ENCODE measurements at places on chromosomes 4 and X.

DNA sequence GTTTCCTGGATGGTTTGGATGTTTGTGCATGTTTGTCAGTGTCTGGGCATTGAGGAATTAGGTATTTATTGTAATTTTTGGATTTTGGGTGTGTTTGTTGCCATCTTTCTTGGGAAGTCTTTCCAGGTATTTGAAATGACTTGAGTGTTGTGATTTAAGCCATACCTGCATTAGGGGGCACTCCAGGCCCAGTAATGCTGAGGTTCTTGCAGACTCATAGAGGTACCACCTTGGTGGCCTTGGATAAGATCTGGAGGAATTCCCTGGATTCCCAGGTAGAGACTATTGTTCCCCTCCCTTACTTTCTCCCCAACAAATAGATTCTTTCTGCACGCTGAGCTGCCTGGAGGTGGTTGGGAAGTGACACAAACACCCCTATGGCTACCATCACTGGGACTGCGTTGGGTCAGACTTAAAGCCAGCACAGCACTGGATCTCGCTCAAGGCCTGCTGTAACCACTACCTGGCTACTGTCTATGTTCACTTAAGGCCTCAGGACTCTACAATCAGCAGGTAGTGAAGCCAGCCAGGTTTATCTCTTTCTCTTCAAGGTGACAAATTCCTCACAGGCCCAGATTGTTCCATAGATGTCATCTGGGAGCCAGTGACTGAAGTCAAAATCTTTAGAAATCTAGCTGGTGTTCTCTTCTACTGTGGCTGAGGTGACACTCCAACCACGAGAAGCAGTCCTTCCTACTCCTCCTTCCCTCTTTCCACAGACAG lies 643.6 kb downstream of the PDHA2 start:
- DNase-seq = no peak

DNA sequence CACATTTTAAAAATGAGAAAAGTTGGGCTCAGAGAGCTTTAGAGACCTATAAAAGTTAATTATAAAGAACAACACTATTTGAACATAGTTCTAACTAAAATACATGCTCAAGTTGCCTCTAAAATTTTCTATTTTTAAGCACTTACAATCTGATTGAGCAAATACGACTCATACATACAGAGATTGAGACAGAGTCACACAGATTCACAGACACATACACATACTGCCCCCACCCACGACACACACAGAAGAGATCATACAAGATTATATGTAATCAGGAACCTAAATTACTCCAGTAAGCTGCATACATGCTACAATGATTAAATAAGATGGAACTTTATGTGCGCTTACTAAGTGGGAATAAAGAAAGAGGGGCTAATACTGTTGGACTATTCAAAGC lies 2.7 kb upstream of the ASB5 start:
- DNase-seq = no peak

DNA sequence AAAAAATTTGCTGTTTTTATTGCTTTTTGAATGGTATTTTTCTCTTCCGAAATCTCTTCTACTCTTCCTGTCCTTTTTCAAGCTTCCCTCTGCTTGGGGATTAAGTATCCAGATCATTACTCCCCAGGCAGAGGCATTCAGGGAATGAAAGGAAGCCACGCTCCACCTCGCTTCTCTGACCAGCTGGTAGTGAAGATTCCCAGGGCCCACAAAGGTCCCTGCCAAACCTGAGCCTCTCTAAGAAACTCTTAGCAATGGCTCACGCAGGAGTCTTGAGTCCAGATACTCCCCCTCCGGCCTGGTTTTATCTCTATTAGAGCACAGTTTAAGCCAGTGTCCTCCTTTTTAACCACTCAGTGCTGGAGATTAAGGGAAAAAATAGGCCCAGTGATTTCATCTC lies 51.4 kb upstream of the SOD3 start:
- DNase-seq = no peak

GRCh38 chr4:98657531-98658286 lies 702 bp downstream of the TSPAN5 start:
- DNase-seq = peak; percentile 39

- no peak for DNase-seq
Measured at GRCh38 chrX:21968333-21968732, 27.8 kb downstream of the SMS start.

GRCh38 chr4:94640151-94640550 lies 117.6 kb upstream of the BMPR1B start:
- DNase-seq = no peak

GRCh38 chr4:77566148-77566547 lies 39.5 kb upstream of the CXCL13 start:
- no peak for DNase-seq

GRCh38 chr4:119729835-119730670 lies 101.4 kb upstream of the PDE5A start:
- peak; percentile 73 for DNase-seq

- no peak for DNase-seq
Measured at GRCh38 chrX:50168241-50168687, 32.5 kb downstream of the AKAP4 start.

DNA sequence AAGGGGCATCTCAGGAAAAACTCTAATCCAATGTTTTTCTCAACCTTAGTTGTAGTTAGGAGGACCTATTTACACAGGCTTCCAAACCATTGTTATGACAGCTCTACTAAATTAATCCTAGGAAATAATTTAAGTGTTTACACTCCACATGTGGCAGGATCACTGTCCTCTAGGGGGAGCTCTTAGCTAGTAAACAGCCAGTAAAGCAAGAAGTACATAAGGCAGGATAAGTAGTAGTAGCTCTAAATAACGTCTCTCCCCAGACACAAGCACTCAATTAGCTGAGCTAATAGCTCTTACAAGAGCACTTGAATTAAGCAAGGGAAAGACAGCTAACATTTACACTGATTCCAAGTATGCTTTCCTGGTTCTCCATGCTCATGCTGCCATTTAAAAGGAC lies 37.3 kb downstream of the NUDT11 start:
- DNase-seq = peak; percentile 3

DNA sequence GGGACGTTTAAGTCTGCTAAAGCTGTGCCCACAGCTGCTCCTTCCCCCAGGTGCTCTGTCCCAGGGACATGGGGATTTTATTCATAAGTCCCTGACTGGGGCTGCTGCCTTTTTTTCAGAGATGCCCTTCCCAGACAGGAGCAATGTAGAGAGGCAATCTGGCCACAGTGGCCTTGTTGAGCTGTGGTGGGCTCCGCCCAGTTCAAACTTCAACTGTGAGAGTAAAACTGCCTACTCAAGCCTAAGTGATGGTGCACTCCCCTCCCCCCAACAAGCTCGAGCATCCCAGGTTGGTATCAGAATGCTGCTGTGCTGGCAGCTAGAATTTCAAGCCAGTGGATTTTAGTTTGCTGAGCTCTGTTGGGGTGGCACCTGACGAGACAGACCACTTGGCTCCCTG lies 1371.4 kb downstream of the ADGRL3 start:
- no peak for DNase-seq

DNA sequence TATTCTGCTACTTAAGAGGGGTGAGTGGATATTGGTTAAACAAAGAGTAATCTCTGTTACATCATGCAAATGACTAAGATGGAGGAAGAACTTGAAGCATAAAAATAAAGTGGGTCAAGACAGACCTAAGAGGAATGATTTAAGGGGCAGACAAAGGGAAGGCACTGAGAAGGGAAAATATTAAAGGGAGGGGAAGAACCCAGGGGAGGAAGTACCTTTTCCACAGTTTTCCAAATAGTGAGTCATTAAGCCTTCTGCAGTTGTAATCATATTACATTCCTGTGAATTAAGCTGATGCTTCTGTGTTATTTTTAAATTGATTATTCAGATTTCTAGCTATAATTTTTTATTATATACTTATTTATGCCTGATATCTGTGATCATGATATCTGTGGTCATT lies 253.3 kb downstream of the CENPC start:
- no peak for DNase-seq

DNA sequence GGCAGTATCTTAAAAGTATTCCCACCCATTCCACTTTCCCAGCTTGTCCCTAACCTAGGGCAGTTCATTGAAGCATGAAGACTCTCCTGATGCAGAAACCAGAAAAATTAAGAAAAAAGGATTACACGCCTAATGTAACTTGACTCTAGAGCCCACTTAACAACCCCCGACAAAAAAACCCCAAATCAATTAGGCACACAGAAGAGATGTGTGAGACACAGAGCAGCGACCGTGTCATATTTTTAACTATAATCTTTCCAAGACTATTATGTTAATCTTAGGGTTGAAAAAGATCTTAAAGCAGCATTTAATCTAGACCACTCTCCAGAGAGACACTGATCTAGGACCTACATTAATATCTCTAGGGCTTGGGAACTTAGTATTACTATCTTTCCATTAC lies 1.3 kb downstream of the YTHDC1 start:
- no peak for DNase-seq

DNA sequence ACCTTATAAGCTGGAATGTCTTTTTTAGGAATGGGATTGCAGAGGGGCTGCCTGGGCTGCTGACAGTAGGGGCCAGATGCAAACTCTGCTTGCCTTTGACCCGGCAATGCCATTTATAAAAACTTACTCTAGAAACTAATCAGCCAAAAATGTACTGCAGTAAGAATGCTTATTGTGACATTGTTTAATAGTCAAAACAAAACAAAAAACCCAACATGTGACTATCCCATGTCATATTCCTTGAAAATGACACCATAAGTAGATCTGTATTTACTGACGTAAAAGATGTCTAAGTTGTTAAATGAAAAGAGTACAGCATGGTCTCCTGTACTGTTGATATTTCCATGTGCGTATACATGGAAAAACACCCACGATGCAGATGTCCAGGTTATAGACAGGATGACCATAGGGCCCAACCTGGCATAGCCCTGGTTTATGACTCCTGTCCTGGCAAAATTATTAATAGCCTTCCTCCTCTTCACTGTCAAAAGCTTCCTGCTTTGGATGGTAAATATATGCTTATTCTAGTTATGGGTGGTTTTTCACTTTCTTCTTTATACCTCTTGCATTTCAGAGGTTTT lies 138.9 kb downstream of the PTTG2 start:
- DNase-seq = no peak

GRCh38 chrX:84415140-84415539 lies 87.1 kb downstream of the HDX start:
- no peak for DNase-seq

- no peak for DNase-seq
Measured at GRCh38 chr4:8618961-8619720, 26.6 kb downstream of the CPZ start.

DNA sequence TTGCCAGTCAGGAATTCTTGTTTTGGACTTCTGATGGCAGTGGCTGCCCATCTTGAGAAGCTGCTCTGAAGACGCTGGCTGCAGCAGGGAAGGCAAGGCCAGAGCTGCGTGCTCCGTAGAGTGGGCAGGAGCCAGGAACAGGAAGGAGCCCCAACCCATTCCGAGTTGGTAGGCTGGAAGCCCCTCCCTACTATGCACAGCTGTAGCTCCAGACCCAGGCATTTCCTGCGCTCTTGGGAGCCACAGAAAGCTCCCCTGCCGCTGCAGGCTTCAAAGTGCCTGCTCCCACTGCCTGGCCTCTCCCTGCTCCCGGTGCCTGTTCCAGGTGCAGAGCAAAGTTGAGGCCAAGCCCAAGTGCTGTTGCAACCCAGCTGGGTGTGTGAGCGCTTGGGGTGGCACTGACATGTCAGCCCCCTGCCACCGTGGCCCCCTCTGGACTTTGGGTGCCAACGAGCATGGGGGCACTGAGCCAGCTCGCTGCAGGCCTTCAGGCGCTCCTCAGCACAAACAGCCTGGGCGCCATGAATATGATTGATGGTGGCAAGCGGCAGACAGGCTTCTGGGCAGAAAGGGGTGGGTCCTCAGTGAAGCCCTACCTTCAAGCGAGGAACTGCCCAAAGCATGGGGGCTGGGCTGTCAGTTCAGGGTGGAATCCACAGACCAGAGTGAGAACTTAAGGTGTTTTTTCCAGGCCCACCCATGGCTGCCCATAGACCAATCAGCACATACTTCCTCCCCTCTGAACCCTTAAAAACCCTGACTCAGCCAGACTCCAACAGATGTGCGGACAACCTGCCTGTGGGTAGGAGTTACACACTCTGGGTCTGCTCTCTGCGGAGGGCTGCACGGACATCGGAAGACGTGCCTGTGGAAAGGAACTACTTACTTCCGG lies 677.2 kb upstream of the INTU start:
- no peak for DNase-seq

DNA sequence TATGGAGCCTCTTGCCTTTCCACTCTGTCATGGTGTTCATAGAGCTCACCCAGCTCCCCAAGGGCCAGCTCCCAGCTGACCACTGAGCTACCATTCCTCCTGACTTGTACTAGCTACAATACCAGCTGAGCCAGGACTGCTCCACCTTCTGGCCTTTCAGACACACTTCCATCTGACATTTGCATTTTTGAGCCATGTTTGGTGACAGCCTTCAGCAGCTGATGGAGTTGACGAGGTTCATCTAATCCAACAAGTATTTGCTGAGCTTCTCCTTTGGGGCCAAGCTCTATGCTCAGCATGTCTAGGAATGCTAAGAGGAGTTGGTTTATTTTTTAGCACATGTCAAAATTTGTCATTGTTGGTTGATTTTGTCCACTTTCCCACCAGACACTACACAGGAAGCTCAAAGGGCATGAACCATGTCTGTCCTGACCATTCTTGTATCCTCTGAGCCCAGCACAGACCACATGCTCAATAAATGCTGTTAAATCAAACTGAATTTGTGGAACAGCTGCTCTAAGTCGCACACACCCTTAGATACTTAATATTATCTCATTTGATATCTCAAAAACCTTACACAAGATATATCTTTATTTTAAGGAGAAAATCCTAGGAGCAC lies 142.6 kb upstream of the PPARGC1A start:
- DNase-seq = no peak

GRCh38 chrX:140157611-140158010 lies 192.3 kb upstream of the CXorf66 start:
- DNase-seq = no peak
